Transverse colon (tissue), 4 donors: ENCODE measurements at places on chromosomes 13 and 19. TPM values are rescaled to one million over a fixed set of nuclear protein-coding genes. Genes with fewer than 3 reads are reported as not detected.

- H3K4me3 ChIP-seq, result no peak overlapping the region
- no peaks in the 10 kb centered on the region for H3K36me3 ChIP-seq
- H3K27ac ChIP-seq, result no peak overlapping the region
- H3K27me3 ChIP-seq, result no peaks in the 10 kb centered on the region
These were observed 39.5 kb downstream of the MPHOSPH8 start for GRCh38 chr13:19672990-19673389.

DNA sequence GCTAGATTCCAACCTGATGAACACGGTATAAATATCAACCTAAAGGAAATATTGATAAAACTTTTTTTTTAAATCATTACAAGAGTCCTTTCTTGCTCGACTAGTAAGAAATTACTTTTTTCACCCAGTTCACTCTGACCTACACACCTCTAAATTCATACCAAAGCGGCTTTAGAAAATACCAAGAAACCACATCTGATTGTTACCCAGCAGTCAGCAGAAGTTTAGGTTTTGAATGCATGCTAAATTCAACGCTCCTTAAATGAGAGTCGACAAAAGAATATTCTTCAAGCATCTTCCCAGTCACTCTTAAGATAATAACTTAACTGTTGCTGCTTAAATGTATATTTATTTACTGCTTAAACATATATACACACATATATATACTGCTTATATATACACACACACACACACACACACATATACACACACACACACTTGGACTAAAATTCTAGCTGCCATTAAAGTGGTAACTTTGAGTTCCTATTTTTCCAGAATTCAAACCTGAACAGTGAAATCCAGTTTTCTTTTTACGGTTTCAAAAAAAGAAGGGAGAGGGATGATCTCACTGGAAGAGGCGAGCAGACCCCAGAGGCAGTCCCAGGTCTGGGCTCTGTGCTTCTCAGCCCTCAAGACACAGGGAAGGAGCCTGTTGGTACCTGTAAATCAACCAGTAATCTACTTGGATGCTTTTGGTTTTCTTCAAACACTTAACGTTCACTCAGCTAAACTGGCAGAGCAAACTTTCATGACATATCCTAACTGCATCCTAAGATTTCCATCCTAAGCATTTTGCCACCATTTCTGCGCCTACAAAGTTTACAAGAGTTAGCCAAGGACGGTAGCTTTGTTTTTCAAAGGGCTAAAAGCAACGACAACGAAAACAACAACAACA, 1.7 kb downstream of the STK24 start:
- H3K36me3 ChIP-seq, result no peaks in the 10 kb centered on the region
- H3K27me3 ChIP-seq, result no peaks in the 10 kb centered on the region
- H3K4me1 ChIP-seq, result peaks cover 57% of the 10 kb centered on the region
- DNase-seq, result no peak
- H3K4me3 ChIP-seq, result peak overlapping the region; percentile 82
- peak overlapping the region; percentile 99 for H3K27ac ChIP-seq

GRCh38 chr19:14402332-14403144, 16.6 kb downstream of the DDX39A start:
- peak overlapping the region; percentile 17 for H3K27ac ChIP-seq
- DNase-seq, result no peak
- H3K36me3 ChIP-seq, result peaks cover 38% of the 10 kb centered on the region
- no peak overlapping the region for H3K4me3 ChIP-seq

GRCh38 chr13:106535552-106536243, at the start of gene EFNB2:
Gene EFNB2 (minus strand): TSS chr13:106535662. CDS start chr13:106534964, 698 bp downstream.
- peak; percentile 93 for DNase-seq
- H3K36me3 ChIP-seq, result no peaks in the 10 kb centered on the region
- H3K27me3 ChIP-seq, result peaks cover 7% of the 10 kb centered on the region
- H3K4me3 ChIP-seq, result peak within 1 kb of the TSS; percentile 88
- H3K27ac ChIP-seq, result peak within 1 kb of the TSS; percentile 92

- H3K36me3 ChIP-seq, result no peaks in the 10 kb centered on the region
- peak overlapping the region; percentile 84 for H3K27ac ChIP-seq
- DNase-seq, result peak; percentile 94
- H3K4me1 ChIP-seq, result peaks cover 29% of the 10 kb centered on the region
- H3K27me3 ChIP-seq, result no peaks in the 10 kb centered on the region
These were observed 7.5 kb downstream of the KCTD15 start for GRCh38 chr19:33804021-33804799.

- no peaks in the 10 kb centered on the region for H3K27me3 ChIP-seq
- H3K4me3 ChIP-seq, result no peak overlapping the region
- H3K27ac ChIP-seq, result no peak overlapping the region
- H3K36me3 ChIP-seq, result no peaks in the 10 kb centered on the region
- no peak for DNase-seq
These were observed 65.5 kb downstream of the DPY19L3 start for GRCh38 chr19:32471095-32471494.

GRCh38 chr19:45784096-45784495, 1.8 kb upstream of the DMPK start:
- no peaks in the 10 kb centered on the region for H3K27me3 ChIP-seq
- peaks cover 37% of the 10 kb centered on the region for H3K4me1 ChIP-seq
- no peak overlapping the region for H3K4me3 ChIP-seq
- H3K27ac ChIP-seq, result peak overlapping the region; percentile 89

DNA sequence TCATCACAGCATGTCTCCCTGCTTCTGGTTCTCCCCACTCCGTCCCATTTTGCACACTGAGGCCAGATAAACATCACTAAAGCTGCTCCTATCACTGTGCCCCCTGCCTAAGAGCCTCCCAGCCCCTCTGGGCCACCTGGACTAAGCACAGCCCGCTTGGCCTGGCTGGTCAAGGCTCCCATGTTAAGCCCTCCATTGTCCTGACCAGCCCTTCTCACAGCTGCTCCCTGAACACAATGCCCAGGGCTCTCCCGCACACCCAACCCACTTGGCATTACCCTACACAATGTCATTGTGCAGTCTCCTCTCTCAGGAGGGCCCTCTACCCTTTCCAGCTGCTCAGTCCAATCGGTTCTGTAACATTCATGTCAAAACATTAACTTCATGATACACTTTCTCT, 133.4 kb downstream of the NUFIP1 start:
- H3K36me3 ChIP-seq, result no peaks in the 10 kb centered on the region
- no peak overlapping the region for H3K4me3 ChIP-seq
- no peak for DNase-seq
- H3K27me3 ChIP-seq, result no peaks in the 10 kb centered on the region
- H3K4me1 ChIP-seq, result peaks cover 11% of the 10 kb centered on the region

DNA sequence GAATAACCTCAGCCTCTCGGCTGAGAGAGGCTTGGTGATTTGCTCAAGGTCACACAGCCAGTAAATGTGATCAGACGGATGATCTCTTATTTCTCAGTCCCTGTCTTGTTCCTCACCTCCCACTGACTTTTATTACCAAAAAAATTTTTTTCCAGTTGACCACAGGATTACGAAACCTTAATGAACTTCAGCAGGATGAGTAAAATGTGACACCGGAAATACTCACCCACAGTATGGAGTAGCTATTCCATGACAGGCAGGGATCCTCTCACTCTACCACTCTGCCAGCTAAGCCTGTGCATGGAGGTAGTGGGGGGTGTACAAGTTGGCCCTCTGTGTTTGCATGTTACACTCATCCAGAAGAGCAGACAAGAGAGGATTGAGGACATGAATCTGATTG, 916.4 kb downstream of the UQCRFS1 start:
- H3K4me3 ChIP-seq, result no peak overlapping the region
- peaks cover 3% of the 10 kb centered on the region for H3K4me1 ChIP-seq
- no peaks in the 10 kb centered on the region for H3K27me3 ChIP-seq
- H3K36me3 ChIP-seq, result no peaks in the 10 kb centered on the region
- H3K27ac ChIP-seq, result no peak overlapping the region
- DNase-seq, result no peak

DNA sequence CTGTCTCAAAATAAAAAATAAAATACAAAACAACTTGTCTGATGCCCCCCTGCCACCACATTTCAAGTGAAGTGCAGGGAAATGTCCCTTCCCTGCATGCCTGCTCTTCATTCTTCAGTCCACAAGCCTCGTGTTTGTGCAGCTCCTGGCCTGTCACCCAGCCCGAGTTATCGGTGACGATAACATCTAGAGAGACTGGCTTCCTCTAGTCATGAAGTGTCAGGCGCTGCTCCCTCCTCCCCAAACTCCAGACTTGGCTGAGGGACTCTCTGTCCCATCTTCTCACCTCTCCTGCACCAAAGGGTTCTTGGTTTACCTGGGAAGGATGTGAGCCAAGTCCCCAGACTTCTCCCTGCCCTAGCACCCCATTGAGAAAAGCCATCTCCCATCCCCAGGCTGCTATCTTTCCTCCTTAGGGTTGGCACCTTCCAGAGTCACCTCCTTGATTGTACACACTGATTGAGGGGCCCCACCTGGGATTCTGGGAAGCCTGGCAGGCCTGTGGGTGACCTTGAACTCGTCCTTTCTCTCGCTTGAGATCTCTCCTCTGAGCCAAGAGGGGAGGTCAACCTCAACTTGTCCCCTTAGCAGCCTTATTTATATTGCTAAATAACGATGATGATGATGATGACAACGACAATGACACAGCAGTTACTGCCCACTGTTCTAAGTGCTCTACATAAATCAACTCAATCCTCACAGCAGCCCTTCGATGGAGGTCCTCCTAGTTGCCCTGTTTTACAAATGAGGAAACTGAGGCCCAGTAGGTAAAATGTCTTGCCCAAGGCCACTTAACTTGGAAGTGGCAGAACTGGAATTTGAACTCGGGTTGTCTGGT, 13.1 kb upstream of the PLAUR start:
- H3K27me3 ChIP-seq, result no peaks in the 10 kb centered on the region
- peaks cover 7% of the 10 kb centered on the region for H3K4me1 ChIP-seq
- H3K4me3 ChIP-seq, result no peak overlapping the region
- H3K36me3 ChIP-seq, result no peaks in the 10 kb centered on the region
- DNase-seq, result no peak

- H3K27me3 ChIP-seq, result no peaks in the 10 kb centered on the region
- peak; percentile 44 for DNase-seq
- H3K4me3 ChIP-seq, result peak overlapping the region; percentile 96
- peaks cover 9% of the 10 kb centered on the region for H3K4me1 ChIP-seq
These were observed 485 bp upstream of the ZNF845 start for GRCh38 chr19:53333066-53333462.

DNA sequence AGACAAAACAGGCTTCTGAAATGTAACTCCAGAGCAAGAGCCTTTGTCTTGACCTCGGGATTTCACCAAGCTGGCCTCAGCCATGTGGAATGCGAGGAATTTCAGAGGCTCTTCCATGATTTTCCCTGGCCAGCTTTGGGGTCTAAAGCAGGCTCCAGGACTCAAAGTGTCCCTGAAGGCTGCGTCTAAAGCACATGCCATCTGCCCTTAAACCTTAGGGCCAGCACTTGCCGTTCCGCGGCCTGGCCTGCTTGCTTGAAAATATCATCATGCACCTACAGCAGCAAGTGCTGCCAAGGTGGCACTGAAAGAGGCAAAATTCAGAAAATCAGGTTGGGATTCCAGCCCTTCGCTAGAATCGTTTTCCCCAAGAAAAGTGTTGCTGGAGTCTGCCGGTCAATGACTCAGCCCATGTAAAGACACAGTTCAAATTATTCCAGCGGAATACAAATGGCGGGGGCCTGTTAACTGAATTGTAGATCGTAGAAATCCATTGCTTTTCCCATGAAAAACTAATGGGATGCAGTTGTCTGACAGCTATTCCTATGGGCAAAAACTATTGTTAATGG, 105.7 kb upstream of the RAP2A start:
- no peak for DNase-seq
- H3K4me3 ChIP-seq, result no peak overlapping the region
- no peaks in the 10 kb centered on the region for H3K27me3 ChIP-seq
- no peaks in the 10 kb centered on the region for H3K36me3 ChIP-seq
- peaks cover 5% of the 10 kb centered on the region for H3K4me1 ChIP-seq

GRCh38 chr13:52344108-52344507, 61.9 kb downstream of the THSD1 start:
- H3K4me1 ChIP-seq, result no peaks in the 10 kb centered on the region
- no peak overlapping the region for H3K27ac ChIP-seq
- no peak for DNase-seq
- no peak overlapping the region for H3K4me3 ChIP-seq
- H3K36me3 ChIP-seq, result no peaks in the 10 kb centered on the region

GRCh38 chr19:42062381-42062780, 7.6 kb downstream of the GRIK5 start:
- peaks cover 9% of the 10 kb centered on the region for H3K27me3 ChIP-seq
- H3K36me3 ChIP-seq, result no peaks in the 10 kb centered on the region
- DNase-seq, result no peak
- no peak overlapping the region for H3K27ac ChIP-seq
- H3K4me1 ChIP-seq, result no peaks in the 10 kb centered on the region
- H3K4me3 ChIP-seq, result no peak overlapping the region

GRCh38 chr13:62997038-62997599, 1581.5 kb upstream of the PCDH20 start:
- H3K27me3 ChIP-seq, result no peaks in the 10 kb centered on the region
- no peak overlapping the region for H3K4me3 ChIP-seq
- H3K27ac ChIP-seq, result no peak overlapping the region
- no peaks in the 10 kb centered on the region for H3K36me3 ChIP-seq
- DNase-seq, result no peak
- H3K4me1 ChIP-seq, result no peaks in the 10 kb centered on the region

- peaks cover 30% of the 10 kb centered on the region for H3K27me3 ChIP-seq
- no peak overlapping the region for H3K27ac ChIP-seq
- no peak for DNase-seq
- H3K36me3 ChIP-seq, result no peaks in the 10 kb centered on the region
- H3K4me3 ChIP-seq, result no peak overlapping the region
- H3K4me1 ChIP-seq, result peaks cover 8% of the 10 kb centered on the region
These were observed 968 bp upstream of the KL start for GRCh38 chr13:33015241-33015668.

- no peak overlapping the region for H3K4me3 ChIP-seq
- no peaks in the 10 kb centered on the region for H3K36me3 ChIP-seq
- no peak for DNase-seq
- H3K27ac ChIP-seq, result no peak overlapping the region
- H3K27me3 ChIP-seq, result no peaks in the 10 kb centered on the region
These were observed 12.7 kb downstream of the PLEKHJ1 start for GRCh38 chr19:2223391-2223790.

GRCh38 chr19:42412227-42412626, 15.0 kb downstream of the LIPE start:
- peaks cover 3% of the 10 kb centered on the region for H3K4me1 ChIP-seq
- H3K27me3 ChIP-seq, result no peaks in the 10 kb centered on the region
- no peak overlapping the region for H3K27ac ChIP-seq
- peak; percentile 81 for DNase-seq
- H3K36me3 ChIP-seq, result no peaks in the 10 kb centered on the region
- H3K4me3 ChIP-seq, result no peak overlapping the region

- no peak overlapping the region for H3K27ac ChIP-seq
- H3K27me3 ChIP-seq, result no peaks in the 10 kb centered on the region
- DNase-seq, result no peak
These were observed 16.9 kb downstream of the TMEM150B start for GRCh38 chr19:55308281-55308680.

GRCh38 chr13:67943116-67943515, 713.0 kb upstream of the PCDH9 start:
- H3K27me3 ChIP-seq, result no peaks in the 10 kb centered on the region
- no peak overlapping the region for H3K4me3 ChIP-seq
- DNase-seq, result no peak
- no peaks in the 10 kb centered on the region for H3K4me1 ChIP-seq
- H3K27ac ChIP-seq, result no peak overlapping the region
- no peaks in the 10 kb centered on the region for H3K36me3 ChIP-seq

- no peaks in the 10 kb centered on the region for H3K4me1 ChIP-seq
- H3K36me3 ChIP-seq, result no peaks in the 10 kb centered on the region
- H3K27me3 ChIP-seq, result no peaks in the 10 kb centered on the region
These were observed 347.5 kb downstream of the GPC5 start for GRCh38 chr13:91745967-91746366.

Gene IL17D
- 1.1 TPM for total RNA-seq

Gene CGB8
- not detected for total RNA-seq

Gene CNN1
- 1,121 TPM for total RNA-seq

Gene CD37
- 16.5 TPM for total RNA-seq

Gene ICAM4
- not detected for total RNA-seq

Gene OVOL3
- not detected for total RNA-seq

Gene ACP4
- not detected for total RNA-seq

Gene USHBP1
- 0.96 TPM for total RNA-seq

Gene TRIM13
- total RNA-seq, result 5.6 TPM

Gene LGALS16
- not detected for total RNA-seq

Gene CCL25
- not detected for total RNA-seq

Gene RNF17
- total RNA-seq, result not detected
